Neuronal stem cell (in vitro differentiated cells): ENCODE measurements at places on chromosomes 7 and 10.

- no peak for DNase-seq
Observed at GRCh38 chr7:25821225-25821624, 330.8 kb upstream of the NFE2L3 start.

DNA sequence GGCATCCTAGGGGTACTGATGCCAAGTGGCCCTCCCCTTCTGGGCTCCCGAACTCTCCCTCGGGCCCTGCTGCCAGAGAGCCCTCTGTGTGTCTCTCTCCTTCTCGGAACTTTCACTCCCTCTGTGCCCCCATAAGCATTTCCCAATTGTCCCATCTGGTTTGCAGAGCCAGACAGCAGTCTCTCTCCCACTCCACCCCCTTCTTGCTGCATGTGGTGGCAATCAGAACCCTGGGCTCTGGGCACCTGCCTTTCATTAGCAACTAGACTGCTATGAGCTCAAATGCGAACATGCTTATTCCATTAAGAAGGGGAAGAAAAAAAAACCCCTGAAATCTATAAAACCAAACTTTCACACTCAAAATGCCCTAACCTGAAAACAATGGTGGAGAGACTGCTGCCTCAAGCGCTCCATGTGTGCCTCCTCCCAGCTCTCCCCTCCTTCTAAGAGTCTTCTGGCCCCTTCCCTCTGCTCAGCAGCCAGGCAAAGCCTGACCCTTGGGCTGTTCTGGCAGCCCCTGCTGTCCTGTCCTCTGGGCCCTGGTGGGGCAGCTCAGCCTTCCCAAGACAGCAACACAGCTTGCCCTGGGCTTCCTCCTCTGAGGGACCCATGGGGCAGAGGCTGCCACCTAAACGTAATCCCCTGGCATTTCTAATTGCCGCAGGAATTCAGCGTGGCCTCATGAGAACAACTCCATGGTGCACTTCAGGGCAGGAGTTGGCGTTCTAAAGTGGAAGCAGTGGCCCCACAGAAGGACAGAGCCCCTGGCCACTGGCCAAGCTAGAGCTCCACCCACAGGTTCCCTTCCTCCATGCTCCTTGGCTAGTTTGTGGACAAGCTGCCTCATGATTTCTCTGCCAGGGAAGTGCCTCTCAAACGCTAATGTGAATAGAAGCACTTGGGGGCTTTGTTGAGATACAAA lies 415.4 kb downstream of the PLXNA4 start:
- DNase-seq: no peak

GRCh38 chr10:114208351-114208750 lies 29.2 kb downstream of the TDRD1 start:
- peak; percentile 38 for DNase-seq

- no peak for DNase-seq
Observed at GRCh38 chr7:156478486-156478885, 162.1 kb upstream of the RNF32 start.

DNA sequence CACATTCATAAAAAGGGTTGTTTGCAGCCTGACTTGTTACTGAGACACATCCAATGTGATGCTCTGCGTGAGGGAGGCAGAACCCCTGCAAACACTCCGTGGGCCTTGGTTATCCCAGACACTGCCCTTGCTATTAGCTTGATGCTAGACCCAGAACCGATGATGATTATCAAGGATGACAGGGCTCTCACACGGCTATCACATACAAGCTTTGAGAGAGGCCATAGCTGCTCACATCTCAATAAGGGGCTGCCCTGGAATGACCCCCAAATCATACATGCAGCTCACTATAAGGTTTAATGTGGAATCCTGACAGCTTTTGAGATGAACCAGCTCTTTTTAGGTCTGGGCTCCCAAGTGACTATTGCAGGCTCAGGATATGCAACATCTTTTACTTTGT lies 44.4 kb upstream of the TCERG1L start:
- DNase-seq: no peak

GRCh38 chr7:140122965-140123364 lies 53.8 kb downstream of the KDM7A start:
- no peak for DNase-seq

- no peak for DNase-seq
Observed at GRCh38 chr10:14010101-14010558, 320.6 kb downstream of the FRMD4A start.
